ENCODE measurements at places on chromosomes 3 and 15.
A peak's percentile ranks its signal among the peaks of the same experiment; 100 is the strongest.

DNA sequence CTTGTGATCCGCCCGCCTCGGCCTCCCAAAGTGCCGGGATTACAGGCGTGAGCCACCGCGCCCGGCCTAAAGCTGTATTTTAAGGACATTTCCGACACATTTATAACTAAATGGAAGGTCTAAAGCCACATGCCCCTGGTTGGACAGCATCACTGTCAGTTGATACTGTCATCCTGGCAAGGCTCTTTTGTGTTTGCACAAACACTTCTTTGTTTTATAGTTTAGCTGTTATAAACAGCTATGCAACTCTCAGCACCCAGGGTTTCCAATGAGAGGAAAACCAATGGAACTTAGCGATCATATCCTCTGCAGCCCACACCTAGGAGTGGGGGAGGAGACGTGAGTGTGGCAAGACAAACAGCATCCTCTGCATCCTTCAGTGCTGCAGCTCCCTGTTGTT lies 19.7 kb downstream of the NIPA1 start:
- H3K4me1 ChIP-seq = no peaks in the 10 kb centered on the region
- no peak overlapping the region for H3K4me3 ChIP-seq

GRCh38 chr15:96699871-96700401 lies 369.4 kb downstream of the NR2F2 start:
- peaks cover 9% of the 10 kb centered on the region for H3K4me1 ChIP-seq
- no peak overlapping the region for H3K4me3 ChIP-seq
- no peaks in the 10 kb centered on the region for H3K27me3 ChIP-seq
- no peak overlapping the region for H3K27ac ChIP-seq

GRCh38 chr3:50418850-50419249 lies 59.5 kb upstream of the TMEM115 start:
- H3K4me3 ChIP-seq = no peak overlapping the region
- H3K4me1 ChIP-seq = no peaks in the 10 kb centered on the region

DNA sequence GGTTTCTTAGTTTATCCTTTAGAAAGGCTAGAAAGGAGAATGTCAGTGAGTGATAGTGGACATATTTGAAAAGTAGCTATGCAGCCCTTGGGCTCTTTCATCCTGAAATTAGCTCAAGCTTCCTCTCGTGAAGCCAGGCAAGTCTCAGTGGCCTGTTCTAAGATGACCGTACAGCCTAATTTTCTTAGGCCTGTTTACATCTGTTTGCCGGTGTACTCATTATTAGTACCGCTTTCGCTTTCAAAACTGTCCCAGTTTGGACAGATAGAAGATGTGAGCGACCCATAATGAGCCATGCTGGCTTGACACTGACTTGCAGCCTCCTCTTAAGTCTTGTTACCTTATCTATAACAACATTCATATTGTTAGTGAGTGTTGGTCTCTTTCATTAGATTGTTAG lies 5.7 kb upstream of the ARL14 start:
- peaks cover 8% of the 10 kb centered on the region for H3K4me1 ChIP-seq
- H3K27me3 ChIP-seq = peaks cover 70% of the 10 kb centered on the region
- no peak overlapping the region for H3K4me3 ChIP-seq
- no peak overlapping the region for H3K27ac ChIP-seq

- no peaks in the 10 kb centered on the region for H3K27me3 ChIP-seq
- H3K4me3 ChIP-seq = no peak overlapping the region
- H3K27ac ChIP-seq = no peak overlapping the region
- H3K4me1 ChIP-seq = no peaks in the 10 kb centered on the region
Observed at GRCh38 chr15:58095415-58095814, 29.9 kb upstream of the ALDH1A2 start.

DNA sequence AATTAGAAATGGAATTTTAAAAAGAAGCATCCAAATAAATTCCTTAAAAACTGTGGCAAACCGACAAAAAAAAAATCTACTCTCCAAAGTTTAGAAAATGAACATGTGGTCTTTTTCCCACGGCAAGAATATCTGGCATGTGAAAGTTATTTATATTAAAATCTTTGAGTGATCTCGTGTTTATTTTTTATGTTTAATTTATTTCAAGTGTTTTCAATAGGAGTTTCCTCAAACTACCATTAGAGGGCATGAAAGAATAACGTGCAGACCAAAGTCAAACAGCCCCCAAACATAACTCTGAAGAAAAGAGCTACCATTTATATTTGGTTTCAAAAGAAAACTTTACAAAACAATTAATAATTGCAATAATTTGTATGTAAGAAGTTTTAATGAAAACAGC lies 286.4 kb downstream of the ZIC4 start:
- no peaks in the 10 kb centered on the region for H3K27me3 ChIP-seq
- DNase-seq = no peak
- H3K27ac ChIP-seq = no peak overlapping the region

DNA sequence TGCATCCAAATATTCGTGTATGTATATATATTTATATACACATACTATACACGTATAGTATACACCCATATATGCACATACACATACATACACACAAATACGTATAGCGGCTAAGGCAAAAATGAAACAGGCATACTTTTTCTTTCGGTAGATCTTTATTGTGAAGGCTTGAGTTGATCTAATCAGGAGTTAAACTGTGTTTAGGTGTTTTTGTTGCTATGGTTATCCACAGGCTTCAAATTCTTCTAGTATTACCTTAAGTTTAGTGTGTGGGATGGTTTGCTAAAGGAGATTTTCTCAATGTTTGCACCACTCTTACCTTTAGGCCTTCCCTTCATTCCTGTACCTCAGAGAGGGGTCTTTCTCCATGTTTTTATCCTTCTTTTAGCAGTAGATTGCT lies 28.2 kb downstream of the ZNF662 start:
- no peaks in the 10 kb centered on the region for H3K27me3 ChIP-seq
- H3K27ac ChIP-seq = no peak overlapping the region

DNA sequence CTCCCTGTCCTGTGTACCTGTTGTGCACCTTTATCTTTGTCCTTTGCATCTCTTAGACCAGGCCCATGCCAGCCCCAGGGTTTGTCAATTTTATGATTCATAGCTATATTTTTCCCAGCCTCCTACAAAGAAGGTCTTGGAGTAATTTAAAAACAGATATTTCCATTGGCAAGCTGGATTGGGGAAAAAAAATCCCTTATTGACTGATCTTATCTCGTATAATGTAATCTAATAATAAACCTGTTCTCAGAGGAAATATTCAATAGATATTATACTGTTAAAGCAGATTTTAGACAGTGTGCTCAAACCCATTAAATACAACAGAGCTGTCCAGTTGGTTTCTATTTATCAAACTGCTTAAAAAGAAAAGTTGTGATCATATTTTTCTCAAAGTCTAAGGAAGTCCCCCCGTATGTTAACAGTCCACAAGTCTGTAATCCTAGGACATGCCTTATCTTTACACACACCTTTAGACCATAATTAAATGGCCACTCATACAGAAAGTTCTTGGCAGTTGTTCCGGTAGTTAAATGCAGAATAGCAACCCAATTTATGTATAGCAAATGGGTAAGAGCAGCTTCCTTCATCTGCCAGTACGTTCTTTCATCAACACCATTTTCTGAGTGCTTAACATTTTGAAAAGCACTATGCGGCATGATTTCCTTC lies 700.9 kb upstream of the NR2F2 start:
- no peak for DNase-seq
- no peaks in the 10 kb centered on the region for H3K27me3 ChIP-seq
- no peaks in the 10 kb centered on the region for H3K4me1 ChIP-seq
- no peak overlapping the region for H3K27ac ChIP-seq
- H3K4me3 ChIP-seq = no peak overlapping the region

DNA sequence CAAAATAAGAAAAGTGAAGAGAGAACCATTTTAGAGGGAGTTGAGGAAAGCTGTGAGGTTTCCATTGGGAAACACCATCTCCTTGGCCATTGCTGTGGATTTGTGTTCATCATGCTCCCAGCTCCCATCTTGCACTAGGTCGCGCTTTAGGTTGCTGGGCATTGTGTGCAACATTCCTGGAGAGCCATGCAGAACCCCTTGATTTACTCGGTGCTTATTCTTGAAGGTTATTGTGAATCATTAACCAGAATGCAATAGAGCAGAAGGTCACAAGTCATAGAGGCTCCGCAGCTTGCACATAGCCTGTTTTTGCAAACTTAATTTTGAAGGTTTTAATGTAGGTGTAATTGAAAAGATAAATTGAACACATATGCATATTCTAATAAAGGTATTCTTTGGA lies 239.2 kb upstream of the IL12A start:
- H3K36me3 ChIP-seq = no peaks in the 10 kb centered on the region
- H3K27me3 ChIP-seq = no peaks in the 10 kb centered on the region
- no peak overlapping the region for H3K27ac ChIP-seq
- H3K4me3 ChIP-seq = no peak overlapping the region
- no peaks in the 10 kb centered on the region for H3K4me1 ChIP-seq

- H3K4me3 ChIP-seq = no peak overlapping the region
- DNase-seq = no peak
- no peak overlapping the region for H3K27ac ChIP-seq
- no peaks in the 10 kb centered on the region for H3K36me3 ChIP-seq
- H3K4me1 ChIP-seq = no peaks in the 10 kb centered on the region
Observed at GRCh38 chr3:167783781-167784180, 48.3 kb downstream of the SERPINI1 start.

GRCh38 chr15:51970132-51970817 lies 1.3 kb downstream of the LEO1 start:
- peaks cover 2% of the 10 kb centered on the region for H3K4me1 ChIP-seq
- DNase-seq = no peak
- H3K36me3 ChIP-seq = peaks cover 7% of the 10 kb centered on the region
- H3K27ac ChIP-seq = no peak overlapping the region
- peak overlapping the region; percentile 95 for H3K4me3 ChIP-seq

DNA sequence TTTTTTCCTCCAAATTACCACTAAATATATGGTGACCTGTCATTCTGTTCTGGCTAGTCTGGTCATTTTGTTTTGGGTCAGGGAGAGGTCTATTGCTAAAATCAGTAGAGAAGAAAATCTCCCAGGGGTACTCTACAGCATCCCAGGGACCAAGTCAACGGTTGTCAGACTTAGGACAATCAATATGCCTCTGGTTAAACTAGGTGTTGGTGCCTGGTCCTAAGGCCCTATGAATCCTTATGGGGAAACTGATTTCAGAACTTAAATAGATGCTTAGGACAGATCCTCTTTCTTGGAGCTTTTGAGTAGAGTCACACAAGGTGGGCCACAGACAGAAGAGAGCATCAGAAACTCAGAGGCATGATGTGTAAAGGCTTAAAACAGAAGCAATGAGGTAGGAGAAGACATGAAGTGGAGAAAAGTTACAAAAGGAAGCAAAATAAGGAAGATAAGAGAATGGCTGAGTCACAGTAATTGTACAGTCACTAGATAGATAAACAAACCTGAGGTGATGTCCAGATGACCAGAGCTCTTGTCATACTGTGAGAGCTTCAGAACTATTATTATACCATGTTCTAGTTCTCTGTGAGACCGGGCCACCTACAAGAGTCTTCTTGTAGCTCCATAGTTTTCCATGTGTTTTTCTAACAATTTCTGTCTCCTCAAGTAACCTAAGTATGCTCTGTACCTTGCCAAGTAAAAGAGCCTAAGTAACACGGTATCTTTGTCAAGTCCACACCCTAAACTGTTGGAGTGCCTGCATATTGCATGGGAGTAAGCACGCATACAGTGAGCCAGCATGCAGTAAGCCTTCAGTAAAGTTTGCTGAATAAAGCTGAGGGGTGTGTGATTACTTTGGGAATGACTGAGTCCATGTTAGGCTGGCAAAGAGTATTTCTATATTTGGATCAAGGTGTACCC lies 44.6 kb upstream of the LEKR1 start:
- no peak overlapping the region for H3K4me3 ChIP-seq
- H3K36me3 ChIP-seq = no peaks in the 10 kb centered on the region
- no peak overlapping the region for H3K27ac ChIP-seq
- no peaks in the 10 kb centered on the region for H3K4me1 ChIP-seq

DNA sequence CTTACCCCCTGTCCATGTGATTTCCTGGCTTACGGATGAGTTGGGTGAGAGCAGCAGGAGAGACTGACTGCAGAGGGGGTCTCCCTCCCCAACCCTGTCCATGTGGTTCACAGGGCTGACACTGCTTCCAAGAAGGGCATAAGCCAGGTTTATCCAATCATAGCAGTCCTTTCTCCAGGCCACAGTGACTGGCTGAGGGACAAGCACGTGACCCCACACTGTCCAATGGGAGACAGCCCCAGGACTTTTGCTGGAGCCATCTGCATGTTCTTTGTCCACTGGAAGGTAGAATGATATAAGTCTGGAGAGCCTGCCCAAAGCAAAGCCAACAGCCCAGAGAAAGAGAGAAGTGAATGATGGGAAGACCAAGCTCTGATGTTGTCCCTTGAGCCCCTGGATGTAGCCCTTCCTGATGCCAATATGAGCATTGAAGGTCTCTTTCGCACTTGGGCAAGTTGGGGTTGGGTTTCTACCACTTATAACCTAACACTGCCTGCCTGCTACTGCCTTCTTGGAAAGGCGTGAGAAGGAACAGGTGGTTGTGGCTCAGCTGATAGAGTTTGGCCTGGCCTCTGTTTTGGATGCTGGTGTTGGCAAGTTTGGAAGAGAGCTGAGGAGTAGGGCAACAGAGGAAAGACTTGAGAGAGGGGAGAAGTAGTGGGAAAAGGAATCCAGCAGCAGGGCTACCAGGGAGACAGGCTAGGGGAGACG lies 41.3 kb upstream of the GRIP2 start:
- DNase-seq = no peak
- no peak overlapping the region for H3K27ac ChIP-seq
- no peaks in the 10 kb centered on the region for H3K27me3 ChIP-seq
- H3K4me3 ChIP-seq = no peak overlapping the region
- H3K4me1 ChIP-seq = no peaks in the 10 kb centered on the region

GRCh38 chr3:29591579-29591978 lies 310.7 kb downstream of the RBMS3 start:
- no peaks in the 10 kb centered on the region for H3K36me3 ChIP-seq
- H3K4me1 ChIP-seq = no peaks in the 10 kb centered on the region
- H3K27me3 ChIP-seq = no peaks in the 10 kb centered on the region
- no peak overlapping the region for H3K4me3 ChIP-seq

Measured in endodermal cell (in vitro differentiated cells).